ENCODE measurements at places on chromosomes 11 and 22.

DNA sequence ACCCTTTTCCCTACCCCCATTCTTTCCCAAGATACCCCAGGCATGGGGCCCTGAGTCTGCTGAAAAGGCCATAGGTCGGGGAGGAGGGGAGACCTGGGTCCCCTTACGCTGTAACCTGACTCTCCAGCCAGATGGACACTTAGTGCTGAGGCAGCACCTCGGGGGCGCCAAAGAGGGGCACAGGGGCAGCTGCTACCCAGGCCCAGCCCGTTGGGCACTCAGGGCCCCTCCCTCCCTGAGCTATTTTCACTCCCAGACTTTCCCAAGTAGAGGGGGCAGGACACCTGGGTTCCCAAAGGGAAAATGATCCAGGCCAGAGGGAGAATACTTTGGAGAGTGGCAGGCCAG lies 933 bp downstream of the ACTN3 start:
- DNase-seq: no peak

DNA sequence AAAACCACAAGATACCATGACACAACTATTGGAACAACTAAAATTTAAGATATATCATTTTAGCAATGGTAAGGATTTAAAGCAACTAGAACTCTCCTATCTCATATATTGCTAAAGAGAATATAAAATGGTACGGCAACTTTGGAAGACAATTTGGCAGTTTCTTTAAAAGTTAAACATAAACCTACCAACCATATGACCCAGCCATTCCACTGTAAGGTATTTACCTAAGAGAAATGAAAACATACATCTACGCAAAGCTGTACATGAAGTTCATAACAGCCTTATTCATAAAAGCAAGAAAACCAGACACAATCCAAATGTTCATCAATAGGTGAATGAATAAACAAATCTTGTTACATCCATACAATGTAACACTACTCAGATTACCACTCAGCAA lies 31.3 kb downstream of the SIK3 start:
- DNase-seq: no peak

DNA sequence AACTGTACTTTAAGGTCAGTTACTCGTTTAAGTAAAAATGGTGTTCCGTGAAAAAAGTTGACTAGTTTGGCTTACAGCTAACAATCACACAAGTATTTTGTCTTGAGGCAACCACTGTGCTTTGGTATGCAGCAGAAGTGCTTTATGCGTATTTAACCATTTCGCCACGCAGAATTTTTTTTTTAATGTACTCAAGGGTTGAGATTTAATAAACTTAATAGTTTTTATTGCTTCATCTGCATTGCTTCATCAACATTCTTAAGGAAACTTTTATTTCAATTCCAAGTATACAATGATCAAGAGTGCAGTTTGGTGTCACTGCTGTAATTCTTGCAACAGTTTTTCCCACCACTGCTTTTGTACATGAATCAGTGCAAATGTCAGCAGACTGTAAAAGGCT lies 66.4 kb downstream of the ZNRF3 start:
- no peak for DNase-seq

DNA sequence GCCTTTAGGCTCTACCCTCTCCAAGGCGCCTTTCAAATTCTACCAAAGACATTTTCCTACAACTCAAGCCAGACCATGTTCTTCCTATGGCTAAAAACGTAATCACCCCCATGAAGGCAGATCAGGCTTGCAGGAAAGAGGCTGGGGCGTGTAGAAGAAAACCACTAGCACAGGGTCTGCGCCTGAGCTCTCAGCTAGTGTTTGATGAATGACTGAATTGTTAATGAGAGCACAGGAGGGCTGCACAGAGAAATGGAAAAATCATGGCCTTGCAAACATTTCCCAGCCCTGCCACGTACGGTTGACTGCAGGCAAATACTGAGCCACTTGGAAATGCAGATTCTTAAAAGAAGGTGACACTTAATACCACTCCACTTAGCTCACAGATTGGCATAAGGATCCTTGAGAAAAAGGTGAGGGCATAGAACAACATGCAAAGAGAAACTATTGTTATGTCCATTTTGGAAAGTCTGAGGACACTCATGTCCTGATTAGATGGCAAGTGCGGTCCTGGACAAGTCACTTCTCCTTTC lies 148.6 kb downstream of the NXPE2 start:
- no peak for DNase-seq

DNA sequence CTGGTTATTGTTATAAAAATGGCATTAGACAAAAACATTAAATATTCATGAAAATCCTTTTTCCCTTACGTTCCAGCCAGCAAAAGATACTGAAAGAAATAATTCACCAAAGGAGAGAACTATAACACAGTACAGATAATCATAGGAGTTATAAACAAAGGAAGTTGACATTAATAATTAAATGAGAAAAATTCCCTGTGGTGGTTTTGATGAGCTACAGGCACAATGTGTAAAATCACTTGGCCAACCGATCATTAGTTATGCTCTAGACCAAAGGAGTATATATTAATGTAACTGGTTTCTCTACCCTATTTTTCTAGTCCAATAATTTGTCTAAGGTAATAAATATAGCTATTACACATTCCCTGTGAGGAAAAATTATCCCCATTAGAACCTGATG lies 534.7 kb downstream of the CNTN5 start:
- no peak for DNase-seq

- DNase-seq: no peak
These were observed 22.6 kb downstream of the RPL27A start for GRCh38 chr11:8705146-8705545.

DNA sequence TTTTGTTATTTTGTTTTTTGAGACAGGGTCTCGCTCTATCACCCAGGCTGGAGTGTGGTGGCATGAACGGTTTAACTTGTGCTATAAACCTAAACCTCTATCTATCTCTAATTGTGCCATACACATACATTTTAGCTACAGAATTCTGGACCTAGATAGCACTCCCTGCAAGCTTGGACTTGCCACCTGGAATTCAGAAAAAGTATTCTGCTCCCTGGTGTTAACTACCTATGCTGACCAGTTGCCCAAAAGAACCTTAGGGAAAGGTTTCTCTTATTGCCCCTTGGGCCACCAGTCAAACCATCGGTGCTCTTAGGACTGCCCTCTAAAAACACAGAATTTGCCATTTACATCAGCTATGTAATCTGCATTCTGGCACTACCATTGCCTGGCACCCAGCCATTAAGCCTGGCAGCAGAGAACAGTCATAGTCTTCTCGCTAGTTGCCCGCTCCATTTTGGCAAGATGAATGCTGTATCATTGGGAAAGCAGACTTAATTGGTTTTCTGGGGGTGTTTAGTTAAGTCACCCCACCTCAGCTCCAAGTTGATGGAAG lies 55.3 kb downstream of the ETS1 start:
- DNase-seq: no peak

GRCh38 chr11:104803776-104804175 lies 94.5 kb downstream of the CASP12 start:
- DNase-seq: no peak

GRCh38 chr11:123239191-123240150 lies 44.4 kb upstream of the CLMP start:
- DNase-seq: no peak

DNA sequence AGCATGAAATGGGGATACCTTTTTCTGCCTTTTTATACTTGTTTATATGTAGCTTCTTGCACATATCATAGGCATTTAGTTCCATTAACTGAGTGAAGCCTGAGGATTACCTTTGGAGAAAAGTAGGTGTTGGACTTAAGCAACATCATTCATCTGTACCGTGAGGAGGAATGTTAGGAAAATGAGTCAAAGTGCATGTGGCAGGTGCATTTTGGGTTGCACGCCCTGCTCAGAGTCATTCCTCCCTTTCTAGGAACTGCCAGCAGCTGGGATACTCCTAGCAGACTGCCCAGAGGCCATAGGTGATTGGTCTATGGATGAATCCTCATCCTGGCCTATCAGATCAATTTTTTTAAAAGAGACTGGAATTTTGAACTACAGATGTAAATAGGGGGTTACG lies 33.3 kb upstream of the BIRC3 start:
- no peak for DNase-seq

DNA sequence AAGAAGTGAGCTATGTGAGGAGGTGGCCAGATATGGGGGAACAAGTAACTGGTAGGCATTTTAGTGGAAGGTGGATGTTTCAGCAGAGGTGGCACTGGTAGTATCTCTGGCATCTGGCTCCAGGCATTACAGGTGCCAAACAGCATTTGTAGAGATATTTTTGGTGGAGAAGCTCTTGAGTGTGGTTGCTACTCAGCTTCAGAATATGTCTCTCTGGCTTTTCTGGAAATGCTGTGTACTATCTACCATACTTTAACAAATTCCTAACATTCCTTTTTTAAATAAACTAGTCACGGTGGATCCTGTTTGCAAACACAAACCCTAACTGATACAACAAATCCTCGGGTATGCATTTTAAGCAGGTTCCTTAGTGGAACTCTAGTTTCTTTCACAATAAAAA lies 128.0 kb downstream of the BARX2 start:
- DNase-seq: no peak

- peak; percentile 70 for DNase-seq
These were observed 767 bp downstream of the SLC43A1 start for GRCh38 chr11:57514538-57515331.

GRCh38 chr22:31753005-31753633 lies 700 bp upstream of the DEPDC5 start:
- DNase-seq: peak; percentile 71

- DNase-seq: no peak
These were observed 426 bp upstream of the GDPD5 start for GRCh38 chr11:75526192-75526541.

GRCh38 chr11:62472063-62472884 lies 53.4 kb downstream of the SCGB1A1 start:
- DNase-seq: no peak

DNA sequence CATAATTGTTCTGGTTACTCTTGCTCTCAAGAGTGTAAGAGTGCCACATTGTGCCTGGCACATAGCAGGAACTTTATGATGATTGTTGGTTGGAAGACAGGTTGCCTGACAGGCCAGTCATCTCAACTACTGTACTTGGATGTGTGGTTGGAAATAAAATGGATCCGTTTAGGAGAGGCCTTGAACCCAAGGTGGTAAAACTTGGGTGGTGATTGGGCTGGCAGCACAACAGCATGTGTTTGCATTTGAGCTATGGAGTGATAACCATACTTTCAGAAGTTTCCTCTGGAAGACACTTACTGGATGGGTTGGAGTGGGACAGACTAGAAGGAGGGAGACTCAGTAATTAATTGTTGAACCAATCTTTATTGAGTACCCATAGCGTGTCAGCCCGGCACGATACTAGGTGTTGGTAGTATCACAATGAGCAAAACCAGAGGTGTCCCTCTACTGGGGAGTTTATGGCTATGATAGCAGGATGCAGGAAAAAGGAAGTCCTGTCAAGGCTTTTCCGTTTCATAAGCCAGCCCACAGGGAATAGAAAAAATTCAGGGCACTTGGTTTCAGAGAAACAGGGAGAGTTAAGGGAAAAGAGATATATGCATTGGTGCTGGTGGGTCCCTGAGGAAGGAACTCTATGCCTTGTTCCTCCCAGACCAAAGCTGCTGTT lies 3.1 kb upstream of the TMEM109 start:
- DNase-seq: no peak

DNA sequence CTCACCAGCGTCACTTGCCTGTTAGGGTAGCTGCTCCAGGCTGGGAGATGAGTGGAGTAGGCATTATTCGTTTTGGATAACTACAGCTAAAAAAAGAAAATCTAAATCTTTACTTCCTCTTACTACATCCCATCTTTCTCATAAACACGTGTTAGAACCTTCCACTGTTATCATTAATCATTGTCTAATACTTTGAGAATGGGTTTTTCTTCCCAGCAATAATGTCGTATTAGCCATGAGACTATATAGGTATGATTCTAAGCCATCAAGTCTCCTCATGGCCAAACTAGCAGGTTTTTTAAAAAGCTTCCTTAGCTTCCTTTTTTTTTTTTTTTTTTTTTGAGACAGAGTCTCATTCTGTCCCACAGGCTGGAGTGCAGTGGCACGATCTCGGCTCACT lies 3.9 kb upstream of the TEF start:
- no peak for DNase-seq

- DNase-seq: peak; percentile 12
These were observed 82.2 kb upstream of the SEPTIN5 start for GRCh38 chr22:19631899-19632667.

- no peak for DNase-seq
These were observed 92.1 kb downstream of the ZBTB16 start for GRCh38 chr11:114151631-114152030.

DNA sequence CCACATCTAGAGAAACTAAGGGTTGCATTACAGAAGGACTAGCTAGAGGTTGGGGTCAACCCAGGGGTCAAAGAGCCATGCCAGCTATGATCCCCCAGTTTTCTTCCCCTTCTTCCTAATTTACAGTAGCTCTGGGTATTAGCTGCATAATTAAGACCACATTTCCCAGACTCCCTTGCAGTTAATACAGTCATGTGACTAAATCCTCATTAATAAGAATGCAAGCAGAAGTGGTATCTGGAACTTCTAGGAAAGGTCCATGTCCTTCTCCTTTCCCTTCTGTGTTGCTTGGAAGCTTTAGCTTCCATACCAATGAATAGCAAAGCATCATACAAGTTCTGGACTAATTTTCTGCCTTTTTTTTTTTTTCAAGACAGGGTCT lies 19.1 kb upstream of the LMO2 start:
- DNase-seq: no peak

GRCh38 chr11:44527476-44527875 lies 38.0 kb upstream of the CD82 start:
- DNase-seq: no peak

- DNase-seq: no peak
These were observed 2.5 kb upstream of the CENPM start for GRCh38 chr22:41949297-41949965.

- DNase-seq: no peak
These were observed 179.4 kb downstream of the CADM1 start for GRCh38 chr11:115324581-115325432.

- no peak for DNase-seq
These were observed 1.2 kb downstream of the MSANTD2 start for GRCh38 chr11:124798991-124799347.

DNA sequence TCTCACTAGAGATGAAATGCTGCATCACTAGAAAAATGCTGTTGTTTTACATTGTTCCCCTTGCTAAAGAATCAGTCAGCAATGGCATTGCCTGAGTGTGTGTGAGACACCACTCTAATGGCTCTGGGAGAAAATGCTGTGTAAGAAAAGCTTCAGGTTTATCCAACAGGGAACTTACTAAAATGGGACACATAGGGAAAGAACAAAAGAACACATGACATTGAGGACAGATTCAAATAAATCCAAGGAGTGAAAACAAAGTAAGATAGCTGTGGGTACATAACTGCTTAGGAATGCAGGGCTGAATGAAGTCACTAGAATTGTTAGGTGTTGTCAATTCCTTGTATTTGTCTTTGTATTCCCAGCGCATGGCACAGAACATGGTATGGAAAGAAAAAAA lies 24.2 kb downstream of the BLID start:
- no peak for DNase-seq

- no peak for DNase-seq
These were observed 19.5 kb downstream of the TAB1 start for GRCh38 chr22:39419096-39419495.

- DNase-seq: no peak
These were observed 840.3 kb downstream of the OPCML start for GRCh38 chr11:132691848-132692550.

GRCh38 chr22:36331306-36331911 lies 56.4 kb downstream of the MYH9 start:
- peak; percentile 63 for DNase-seq

GRCh38 chr11:109320595-109320994 lies 101.4 kb upstream of the C11orf87 start:
- no peak for DNase-seq
